Nucleus accumbens (tissue), 56 donors: ENCODE measurements at places on chromosomes 7 and 10.
A peak's percentile ranks its signal among the peaks of the same experiment; 100 is the strongest.

DNA sequence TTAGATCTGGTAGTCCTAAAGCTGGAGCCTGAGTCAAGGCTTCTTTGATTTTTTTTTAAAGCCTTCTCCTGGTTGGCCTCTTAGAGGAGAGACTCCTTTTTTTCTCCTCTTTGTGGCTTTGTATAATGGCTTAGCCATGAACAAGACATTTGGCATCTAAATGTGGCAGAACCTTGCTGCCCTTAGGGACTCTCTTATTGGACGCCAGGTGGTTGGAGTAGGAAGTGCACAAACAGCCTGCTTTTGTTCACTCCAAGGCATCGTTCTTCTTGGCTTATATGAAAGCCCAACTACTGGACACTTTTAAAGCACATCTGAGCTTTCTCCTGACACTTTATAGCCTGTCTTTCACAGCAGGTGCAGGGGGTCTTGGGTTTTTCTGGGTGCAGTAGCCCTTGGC is 25.0 kb downstream of the ZPBP start:
- no peak for DNase-seq

DNA sequence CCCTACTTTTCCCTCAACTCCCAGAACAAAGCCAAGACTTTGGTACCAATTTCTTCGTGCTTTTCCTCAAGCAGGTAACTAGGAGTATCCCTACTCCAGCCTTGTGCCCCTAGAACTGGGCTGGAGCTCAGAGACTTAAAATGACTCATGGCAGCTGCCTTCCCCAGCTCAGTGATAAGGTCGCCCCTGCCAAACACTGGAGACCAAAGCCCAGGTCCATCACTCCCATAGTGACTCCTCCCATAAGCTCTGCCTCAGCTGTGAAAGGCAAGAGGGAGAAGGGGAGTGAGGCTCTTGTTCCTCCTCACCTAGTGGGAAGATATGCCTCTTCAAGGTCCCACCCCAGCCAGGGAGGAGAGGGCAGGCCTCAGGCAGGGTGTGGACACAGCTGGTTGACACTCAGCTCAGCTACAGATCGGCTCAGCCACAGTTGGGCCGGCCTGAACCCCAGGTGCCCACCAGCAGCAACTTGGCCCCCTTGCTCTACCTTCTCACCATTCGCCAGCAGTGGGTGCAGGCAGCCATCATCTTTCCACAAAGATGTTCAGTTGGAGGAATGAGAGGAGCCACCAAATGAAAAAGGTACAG is 13.8 kb upstream of the CYREN start:
- DNase-seq: no peak

- no peak for DNase-seq
These were observed 10.7 kb upstream of the PRPS1L1 start for GRCh38 chr7:18038382-18038781.

DNA sequence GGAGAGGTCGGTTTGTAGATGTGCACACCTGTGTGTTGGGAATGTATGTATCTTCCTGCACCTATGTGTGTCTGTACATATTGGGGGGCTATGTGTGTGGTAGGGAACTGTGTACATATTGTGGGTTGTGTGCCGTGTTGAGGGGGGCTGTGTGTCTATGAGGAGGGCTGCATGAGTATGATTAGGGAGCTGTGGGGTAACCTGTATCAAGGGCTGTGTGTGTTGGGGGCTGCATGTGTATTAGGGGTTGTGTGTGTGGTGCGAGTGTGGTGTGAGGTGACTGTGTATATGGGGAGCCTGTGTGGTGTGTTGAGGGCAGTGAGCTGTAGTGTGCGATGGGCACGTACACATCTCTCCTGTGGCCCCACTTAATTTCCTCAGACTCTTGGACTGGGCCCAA is 22.2 kb upstream of the PAX2 start:
- no peak for DNase-seq

DNA sequence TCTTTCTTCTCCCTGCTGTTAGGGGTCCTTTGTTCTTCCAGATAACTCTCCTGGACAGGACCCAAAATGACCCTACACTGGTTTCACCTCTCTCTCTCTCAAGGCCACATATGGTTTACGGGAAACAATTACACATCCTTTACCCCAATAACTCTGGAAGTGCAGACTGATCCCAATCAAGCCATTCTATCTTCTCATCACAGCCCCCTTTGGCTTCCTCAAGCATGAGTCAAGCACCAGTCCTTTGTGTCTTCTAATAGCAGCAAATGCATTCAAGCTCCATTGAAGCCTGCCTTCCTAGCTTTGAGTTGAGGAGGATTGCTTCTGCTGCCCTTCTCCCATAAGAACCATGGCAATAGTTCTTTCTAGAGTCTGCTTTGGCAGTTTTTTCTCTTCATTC is 20.2 kb downstream of the C10orf67 start:
- no peak for DNase-seq

- peak; percentile 91 for DNase-seq
These were observed 6.1 kb downstream of the NYAP1 start for GRCh38 chr7:100489824-100490223.

DNA sequence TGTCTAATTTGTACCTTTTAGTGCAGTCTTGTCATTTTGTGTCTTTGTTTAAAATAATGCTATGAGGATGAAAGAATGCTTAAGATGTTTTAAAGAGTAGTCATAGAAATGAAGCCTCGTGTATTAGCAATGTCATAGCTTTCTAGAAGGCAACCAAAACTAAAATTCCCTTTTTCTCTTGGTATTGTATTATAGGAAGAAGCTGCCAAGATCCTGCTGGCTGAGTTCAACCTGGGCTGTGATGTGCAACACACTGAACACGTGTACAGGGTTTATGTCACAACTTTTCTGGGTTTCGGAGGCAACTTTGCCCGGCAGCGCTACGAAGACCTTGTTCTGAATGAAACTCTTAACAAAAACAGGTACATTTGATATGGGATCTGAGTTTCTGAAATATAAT is 36.2 kb downstream of the COX15 start:
- no peak for DNase-seq

DNA sequence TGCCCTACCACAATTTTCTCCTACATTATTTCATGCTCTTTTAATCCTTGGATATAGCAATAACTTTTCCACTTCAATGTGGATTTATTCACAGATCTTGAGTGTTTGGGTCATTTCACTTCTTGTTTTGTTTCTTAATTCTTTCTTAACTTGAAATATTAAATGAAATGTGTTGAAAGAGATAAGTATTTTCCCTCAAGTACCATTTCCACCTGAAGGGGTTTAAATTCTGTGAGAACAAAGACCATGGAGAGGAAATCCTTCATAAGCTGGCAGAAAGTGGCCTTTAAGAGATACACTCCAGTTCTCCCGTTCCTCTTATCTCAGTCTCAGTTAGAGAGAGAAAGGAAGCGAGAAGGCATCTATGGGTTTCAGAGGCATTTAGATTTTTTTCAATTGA is 14.1 kb upstream of the DLD start:
- no peak for DNase-seq

- no peak for DNase-seq
These were observed 25.0 kb downstream of the ADARB2 start for GRCh38 chr10:1712314-1712713.

DNA sequence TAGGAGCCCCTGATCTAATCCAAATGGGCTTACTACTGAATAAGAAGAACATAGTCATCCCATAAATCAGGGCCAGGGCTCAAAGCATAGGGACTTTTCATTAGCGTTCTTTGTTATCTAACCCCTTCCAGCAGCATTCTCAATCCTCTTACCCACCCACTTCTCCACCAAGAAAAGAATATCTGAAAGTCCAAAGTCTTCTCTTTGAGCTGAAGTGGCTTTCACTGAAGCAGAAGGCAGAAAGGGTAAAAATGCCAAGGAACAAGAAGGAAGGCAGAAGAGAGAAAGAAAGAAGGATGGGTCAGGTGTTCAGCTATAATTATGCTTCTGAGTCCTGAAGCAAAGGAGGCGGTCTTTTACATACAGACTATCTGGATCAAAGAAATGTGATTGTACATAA is 10.2 kb downstream of the TRPV5 start:
- DNase-seq: no peak

DNA sequence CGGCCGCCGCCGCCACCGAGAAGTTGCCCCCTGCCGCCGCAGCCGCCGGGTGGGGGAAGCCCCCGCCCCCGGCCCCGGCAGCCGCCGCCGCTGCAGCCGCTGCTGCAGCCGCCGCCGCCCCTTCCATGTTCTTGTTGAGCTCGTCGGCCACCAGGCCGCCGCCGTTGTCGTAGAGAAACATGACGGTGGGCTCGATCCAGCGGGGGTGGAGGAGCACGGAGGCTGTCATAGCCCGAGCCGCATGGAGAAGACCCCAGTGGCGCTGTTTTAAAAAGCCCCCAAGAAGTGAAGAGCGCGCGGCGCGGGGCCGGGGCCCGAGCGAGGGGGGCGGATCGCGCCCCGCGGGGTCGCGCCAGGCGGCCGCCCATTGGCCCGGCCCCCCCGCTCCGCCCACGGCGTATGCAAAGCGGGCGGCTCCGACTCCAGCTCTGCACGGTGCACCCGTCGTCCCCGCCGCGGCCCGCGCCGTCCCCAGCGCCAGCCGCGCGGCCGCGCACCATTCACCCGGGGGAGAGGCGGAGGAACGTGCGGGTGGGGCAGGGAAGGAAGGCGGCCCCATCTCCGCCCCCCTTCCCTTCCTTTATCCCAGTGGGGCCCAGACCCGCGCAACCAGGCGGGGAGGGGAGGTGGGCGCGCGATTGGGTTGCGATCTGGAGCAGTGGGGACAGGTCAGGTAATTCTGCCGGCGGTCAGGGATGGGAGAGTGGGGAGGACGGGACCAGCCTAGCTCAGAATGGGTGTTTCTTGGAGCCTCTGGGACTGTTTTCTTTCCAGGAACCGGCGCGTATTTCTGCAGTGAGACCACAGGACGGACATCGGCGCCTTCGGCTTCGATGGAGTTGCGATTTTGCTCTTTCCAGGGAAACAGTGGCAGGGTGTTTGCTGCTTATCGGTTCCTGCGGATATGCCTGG is at the start of gene HOXA13:
Gene HOXA13 (minus strand): TSS at position 243 of the 912 bp plus-strand sequence. CDS start 14 bp downstream, at position 229.
- no peak for DNase-seq

GRCh38 chr7:98051118-98051744 is 55.4 kb upstream of the LMTK2 start:
- peak; percentile 2 for DNase-seq

GRCh38 chr10:34505338-34505737 is 309.8 kb downstream of the PARD3 start:
- DNase-seq: no peak

DNA sequence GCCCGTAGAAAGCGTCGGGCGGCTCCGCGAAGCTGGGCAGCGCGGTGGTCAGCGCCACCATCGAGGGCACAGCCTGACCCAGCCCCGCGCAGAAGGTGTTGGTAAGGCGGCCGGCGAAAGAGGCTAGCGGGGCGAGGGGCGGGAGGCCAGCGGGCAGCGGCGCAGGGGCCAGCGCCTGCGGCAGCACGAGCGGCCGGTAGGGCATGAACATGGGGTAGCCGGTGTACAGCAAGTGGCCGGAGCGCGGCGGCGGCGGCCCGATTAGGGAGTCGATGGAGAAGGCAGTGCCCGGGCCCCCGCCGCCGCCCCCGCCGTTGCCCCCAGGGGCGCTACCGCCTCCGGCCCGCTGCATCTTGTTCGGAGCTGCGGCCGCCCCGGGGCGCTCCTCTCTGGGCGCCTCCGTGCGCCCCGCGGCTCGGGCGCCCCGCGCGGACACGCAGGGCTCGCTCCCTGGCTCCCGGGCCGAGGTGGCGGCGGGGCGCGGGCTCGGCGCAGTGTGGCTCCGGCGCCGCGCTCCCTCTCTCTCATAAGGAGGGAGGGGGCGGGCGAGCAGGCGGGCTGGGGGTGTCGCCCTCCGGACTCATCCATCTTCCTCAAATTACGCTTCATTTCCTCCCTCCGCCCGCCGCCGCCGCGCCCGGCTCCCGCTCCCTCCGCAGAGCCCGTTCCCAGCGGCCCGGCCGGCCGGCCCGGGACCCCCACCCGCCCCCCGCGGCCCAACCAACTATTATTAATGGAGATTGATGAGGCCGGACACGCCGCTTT is at the start of gene GBX1:
Gene GBX1 (minus strand): TSS at position 498 of the 765 bp plus-strand sequence. CDS start 146 bp downstream, at position 352.
- DNase-seq: no peak

GRCh38 chr7:116687801-116688201 is 15.8 kb downstream of the MET start:
- DNase-seq: no peak

GRCh38 chr7:11437994-11438393 is 394.0 kb downstream of the THSD7A start:
- no peak for DNase-seq

DNA sequence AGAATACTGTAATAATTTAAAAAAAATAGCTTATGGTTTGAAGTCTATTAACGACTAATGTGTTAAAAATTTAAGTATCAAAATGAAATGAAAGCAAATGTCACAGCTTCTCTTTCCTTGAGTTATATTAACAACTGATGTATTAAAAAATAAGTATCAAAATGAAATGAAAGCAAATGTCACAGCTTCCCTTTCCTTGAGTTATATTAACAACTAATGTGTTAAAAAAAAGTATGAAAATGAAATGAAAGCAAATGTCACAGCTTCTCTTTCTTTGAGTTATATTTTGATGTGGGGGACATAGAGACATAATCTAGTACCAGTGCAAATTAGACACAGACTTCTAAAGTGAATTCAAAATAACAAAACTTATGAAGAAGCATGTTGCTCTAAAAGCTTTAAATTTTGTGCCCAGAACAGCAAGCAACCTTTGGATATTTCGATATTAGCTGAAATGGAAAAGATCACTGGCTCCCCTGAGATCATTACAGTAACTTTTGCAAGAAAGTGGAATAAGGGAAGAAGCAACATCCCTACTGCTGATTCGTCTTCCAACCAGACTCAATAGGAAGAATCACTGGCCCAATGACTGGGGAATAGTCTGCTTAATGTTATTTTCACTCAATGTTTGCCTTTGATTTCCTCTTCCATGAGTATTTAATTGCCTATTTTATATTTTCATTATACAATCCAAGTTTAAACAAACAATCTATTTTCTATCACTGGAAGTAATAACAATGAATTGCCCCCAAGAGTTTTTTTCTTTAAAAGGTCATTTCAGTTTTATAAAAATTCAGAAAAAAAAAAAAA is 8.0 kb downstream of the SKAP2 start:
- no peak for DNase-seq

GRCh38 chr10:15255961-15256360 is 87.5 kb upstream of the NMT2 start:
- no peak for DNase-seq

GRCh38 chr7:132979524-132979923 is 102.4 kb downstream of the CHCHD3 start:
- no peak for DNase-seq

DNA sequence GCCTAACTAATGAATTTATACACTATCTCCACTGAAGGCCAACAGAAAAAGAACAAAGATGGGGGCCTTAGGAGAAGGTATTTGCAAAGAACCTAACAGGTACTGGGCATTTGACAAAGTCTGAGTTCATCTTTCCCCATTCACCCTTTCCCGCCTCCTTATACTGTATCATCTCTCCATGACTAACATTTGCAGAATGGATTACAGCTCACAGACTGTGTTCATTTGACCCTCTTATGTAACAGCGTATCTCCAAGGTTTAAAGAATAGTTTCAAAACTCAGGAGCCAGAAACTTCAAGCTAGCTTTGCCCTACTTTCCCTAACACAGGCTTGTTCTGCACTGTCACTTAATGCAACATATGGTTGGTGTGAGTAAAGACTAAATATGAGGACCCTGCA is 238.7 kb upstream of the CELF2 start:
- DNase-seq: no peak

GRCh38 chr10:44022203-44022602 is 362.7 kb downstream of the CXCL12 start:
- no peak for DNase-seq

- DNase-seq: no peak
These were observed 26.9 kb downstream of the PRSS2 start for GRCh38 chr7:142797391-142798377.
